Stimulated activated CD4-positive, alpha-beta T cell treated with anti-CD3 and anti-CD28 coated beads, Interleukin-1b, Interleukin-23, amount 100 ng/mL, for 1 hour (primary cell): ENCODE measurements at places on chromosomes 4 and X.

DNA sequence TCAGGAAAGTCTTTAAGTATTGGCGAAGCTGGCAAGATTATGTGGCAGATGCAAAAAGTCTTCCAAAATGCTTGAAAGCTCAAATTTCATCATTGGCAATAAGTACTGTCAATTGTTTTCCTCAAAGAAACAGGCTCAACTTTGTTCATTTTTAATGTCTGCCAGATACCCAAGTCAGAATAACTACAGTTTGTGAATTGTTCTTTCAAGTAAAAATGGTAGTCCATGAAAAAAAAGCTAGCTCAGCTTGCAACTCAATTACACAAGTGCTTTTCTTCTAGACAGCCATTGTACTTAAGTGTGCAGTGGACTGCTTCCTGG is 70.5 kb downstream of the AFF1 start:
- no peak for DNase-seq

DNA sequence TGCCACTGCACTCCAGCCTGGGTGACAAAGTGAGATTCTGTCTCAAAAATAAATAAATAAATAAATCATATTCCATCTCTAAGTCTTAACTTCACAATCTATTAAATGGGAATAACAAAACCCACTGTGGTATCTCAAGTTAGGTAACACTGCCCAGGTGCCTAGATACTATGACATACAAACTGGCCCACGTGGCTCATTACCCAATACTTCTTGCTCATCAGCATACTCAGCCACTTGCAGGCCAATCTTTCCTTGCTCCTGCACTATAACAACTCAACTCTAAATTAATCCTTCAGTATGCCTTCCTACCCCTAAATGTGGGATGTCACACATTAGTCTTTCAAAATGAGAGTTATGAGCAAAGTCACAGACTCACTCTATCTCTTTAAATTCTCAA is 230.1 kb downstream of the OPHN1 start:
- DNase-seq, result no peak

DNA sequence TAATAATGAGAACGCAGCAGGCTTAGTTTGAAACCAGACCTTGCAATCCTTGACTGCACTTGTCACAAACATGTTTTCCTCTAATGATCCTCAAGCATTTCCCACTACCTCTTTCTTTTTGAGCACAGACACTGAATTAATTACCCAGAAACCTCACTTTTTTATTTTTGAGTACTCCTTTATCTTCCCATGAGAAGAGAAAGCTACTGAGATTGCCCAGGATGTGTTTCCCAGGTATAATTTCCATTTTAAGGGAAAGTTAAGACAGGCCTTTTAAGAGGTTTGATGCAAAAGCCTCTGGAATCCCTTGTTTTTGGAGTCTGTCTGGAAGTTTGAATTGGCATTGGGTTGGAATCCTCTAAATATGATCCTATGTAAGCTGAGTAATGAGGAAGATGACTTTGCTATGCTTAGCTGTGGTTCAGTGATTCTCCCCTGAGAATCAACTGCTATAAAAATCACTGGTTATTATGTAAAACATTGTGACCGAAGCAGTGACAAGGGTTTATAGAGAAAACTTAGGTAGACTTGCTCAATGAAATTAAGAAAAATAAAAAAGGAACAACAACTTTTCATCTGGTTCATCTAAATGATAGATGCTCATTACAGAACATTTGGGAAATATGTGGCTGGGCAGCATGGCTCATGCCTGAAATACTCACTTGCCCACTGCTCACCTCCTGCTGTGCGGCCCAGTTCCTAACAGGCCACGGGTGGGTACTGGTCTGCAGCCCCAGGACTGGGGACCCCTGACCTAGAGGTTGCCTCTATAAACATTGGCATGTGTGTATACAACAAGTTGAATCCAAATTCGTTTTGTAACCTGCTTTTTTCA is 10.8 kb upstream of the RHOH start:
- DNase-seq, result no peak

DNA sequence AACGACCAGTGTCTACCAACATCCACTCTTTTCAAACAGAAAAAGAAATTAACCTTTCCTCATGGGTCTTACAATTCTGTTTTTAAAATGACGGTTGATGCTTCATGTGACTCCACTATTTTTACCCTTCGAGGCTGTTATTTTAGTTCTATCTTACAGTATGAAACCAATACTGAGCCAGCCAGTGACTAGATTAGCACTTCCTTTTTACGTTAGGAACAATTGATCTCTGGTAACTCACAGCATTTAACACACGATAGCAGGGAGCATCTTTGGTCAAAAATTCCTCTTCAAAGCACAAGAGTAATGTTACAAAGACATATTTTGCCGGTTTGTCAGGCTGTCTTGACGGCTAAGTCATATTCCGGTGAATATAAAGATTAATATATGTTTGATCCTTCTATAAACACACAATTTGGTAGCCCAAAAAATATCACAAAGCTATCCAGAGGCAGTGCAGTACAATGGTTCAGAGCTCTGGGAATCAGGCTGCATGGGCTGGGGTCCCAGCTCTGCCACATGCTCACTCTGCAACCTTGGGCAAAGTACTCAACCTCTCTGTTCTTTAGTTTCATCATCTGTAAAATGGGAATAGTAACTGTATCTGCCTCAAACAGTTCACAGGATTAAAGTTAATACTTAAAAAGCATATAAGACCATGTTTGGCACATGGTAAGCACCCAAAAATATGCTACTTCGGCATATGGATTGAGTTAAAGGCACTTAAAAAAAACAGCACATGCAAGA is 62.9 kb upstream of the TXK start:
- DNase-seq, result no peak

GRCh38 chrX:27439771-27440170 is 23.4 kb downstream of the PPP4R3C start:
- no peak for DNase-seq

DNA sequence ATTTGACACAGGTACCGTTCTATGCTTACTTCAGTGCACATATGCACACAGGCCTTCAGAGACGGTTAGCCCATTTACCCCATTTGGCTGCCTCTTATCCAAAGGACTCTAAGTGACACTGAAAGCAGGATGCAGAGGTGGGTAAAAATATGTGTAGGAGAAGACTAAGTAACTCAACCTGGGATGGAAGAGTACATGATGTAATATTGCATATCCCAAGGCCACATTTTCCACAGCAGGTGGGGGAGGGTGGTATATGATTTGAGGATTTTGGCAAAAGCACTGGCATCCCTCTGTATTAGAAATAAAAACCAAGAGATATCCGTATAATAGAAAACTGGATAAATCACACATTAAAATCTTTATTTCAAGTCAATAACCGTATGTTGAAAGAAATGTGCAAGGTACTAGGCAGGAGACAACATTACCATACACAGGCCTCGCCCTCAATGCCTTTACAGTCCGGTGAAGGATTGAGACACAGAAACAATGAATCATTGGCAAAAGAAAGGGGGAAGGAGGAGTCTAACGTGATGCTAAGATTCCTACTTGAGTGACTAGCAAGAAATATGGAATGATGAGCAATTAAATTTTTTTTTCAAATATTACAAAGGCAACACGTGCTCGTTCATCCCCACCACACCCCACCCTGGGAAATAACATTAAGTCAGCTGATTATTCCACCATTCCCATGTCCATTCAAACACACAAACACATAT is 161.0 kb upstream of the RASGEF1B start:
- DNase-seq, result no peak

DNA sequence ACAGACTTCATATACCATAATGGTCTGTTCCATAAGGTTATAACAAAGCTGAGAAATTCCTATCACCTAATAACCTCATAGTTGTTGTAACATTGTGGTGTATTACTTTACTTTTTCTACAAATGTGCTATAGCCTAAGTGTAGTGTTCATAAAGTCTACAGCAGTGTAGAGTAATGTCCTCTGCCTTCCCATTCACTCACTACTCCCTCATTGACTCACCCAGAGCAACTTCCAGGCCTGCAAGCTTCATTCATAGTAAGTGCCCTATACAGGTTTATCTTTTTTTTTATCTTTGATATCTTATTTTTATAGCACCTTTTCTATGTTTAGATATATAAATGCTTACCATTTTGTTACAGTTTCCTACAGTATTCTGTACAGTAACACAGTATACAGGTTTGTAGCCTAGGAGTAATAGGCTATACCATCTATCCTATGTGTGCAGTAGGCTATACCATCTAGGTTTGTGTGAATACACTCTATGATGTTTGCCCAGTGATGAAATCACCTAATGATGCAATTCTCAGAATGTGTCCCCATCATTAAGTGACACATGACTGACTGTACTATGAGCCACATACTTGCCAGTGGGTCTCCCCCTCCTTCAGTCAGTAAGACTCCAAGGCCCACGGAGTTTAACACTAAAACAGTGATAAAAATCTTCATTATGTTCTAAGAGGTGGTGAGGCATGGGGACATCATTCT is 299.9 kb downstream of the UNC5C start:
- DNase-seq, result no peak

- DNase-seq, result no peak
Measured at GRCh38 chr4:86895692-86896488, 3.7 kb upstream of the C4orf36 start.

DNA sequence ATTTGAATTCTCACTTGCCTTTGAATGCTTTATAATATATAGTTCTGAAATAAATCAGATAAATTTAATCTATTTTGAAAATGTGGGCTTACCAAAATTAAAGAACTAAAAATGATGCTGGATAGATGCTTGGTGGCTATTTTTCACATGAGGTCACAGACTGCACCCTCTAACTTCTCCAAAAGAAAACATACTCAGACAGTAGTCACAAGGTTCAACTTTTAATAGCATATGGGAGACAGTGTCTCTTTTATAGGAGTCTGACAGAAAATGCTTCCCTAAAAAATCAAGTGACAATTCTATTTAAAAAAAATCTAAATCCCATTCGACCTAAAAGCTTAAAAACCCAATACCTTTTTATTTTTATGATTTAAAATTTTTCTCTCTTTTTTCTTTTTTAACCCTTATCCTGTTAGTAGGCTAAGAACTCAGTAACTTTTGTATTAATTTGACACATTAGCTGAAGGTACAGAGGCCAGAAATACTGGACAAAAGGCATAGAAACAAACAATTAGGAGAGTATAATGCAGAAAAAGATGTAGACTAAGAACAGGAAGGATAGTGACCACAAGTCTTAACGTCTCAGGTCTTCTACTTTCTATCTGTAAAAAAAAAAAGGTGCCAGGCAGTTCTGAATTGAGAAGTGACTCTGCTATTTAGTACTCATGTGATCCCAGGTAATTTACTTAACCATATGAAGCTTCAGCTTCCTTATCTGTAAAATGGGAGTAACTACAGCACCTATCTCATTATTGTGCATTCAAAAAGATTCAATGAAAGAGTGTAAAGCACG is 7.6 kb downstream of the TIGD4 start:
- no peak for DNase-seq

GRCh38 chr4:82084747-82085146 is 289.0 kb downstream of the HNRNPD start:
- DNase-seq, result no peak

GRCh38 chr4:2251795-2252529 is 9.9 kb downstream of the MXD4 start:
- no peak for DNase-seq

DNA sequence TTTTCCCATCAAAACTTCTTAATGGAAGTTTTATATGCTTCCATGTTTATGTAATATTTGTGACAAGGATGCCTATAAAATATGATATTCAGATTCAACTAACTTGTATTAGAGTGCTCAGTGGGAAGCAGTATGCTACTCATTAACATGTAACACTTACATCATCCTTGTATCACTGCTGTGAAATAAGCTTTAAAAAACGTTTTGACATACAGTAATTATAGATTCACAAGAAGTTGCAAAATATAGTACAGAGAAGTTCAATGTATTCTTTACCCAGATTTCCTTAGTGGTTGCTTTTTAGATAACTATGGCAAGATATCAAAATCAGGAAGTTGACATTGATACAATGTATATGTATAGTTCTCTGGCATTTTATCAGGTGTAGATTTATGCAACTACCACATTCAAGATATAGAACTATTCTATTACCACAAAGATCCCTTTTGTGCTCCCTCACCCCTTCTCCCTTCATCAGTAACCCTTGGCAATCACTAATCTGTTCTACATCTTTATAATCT is 56.3 kb downstream of the DTHD1 start:
- DNase-seq, result no peak

GRCh38 chr4:36549992-36550391 is 268.6 kb downstream of the DTHD1 start:
- no peak for DNase-seq

- DNase-seq, result no peak
Measured at GRCh38 chrX:154082396-154083125, 15.0 kb downstream of the MECP2 start.

DNA sequence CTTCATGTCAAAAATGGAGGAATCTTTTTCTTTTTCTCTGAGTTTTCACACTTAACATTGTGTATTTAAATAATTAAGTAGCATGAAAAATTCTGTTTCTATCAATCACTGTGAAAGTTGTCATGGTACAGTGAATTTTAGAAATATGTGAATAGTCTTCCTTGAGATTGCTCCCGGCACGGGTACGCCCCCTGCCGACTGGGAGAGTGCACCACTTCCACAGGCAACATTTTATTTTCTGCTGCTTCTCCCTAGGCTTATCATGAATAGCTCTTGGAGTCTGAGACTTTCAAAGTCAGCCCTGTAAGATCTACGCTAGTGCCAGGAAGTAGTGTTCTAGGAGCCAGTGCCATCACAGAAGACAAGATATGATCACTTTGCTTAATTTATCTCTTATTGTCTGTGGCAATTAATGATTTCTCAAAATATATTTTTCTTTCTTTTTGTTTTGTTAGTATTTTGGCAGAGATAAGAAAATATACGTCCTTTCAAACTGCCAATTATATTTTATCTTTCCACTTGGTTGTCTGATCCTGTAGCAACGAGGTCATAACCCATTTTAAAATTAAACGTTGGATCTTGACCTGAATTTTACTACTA is 763.8 kb upstream of the AADAT start:
- DNase-seq, result no peak

- no peak for DNase-seq
Measured at GRCh38 chr4:102757681-102758080, 3.1 kb downstream of the MANBA start.

- no peak for DNase-seq
Measured at GRCh38 chr4:113678641-113679040, 82.9 kb downstream of the CAMK2D start.

DNA sequence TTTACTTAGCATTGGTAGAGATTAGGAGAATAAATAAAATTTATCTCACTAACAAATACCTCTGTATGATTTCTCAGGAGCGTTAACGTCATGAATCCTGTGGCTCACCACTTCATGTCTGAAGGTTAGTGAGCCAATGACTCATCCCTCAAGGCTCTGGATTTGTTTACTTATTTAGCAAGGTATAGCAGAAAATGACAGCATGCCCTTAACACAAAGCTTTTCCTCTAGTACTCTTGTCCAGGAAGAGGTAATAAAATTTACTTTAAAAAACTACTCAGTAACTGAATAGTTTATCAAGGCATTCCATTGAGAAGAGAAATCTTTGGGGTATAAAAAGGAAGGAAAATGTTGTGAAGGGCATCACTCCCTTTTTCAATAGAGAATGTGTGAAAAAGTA is 823.8 kb downstream of the CCSER1 start:
- no peak for DNase-seq

- DNase-seq, result no peak
Measured at GRCh38 chrX:154487518-154488290, 1.3 kb upstream of the UBL4A start.

- DNase-seq, result no peak
Measured at GRCh38 chrX:46882266-46882665, 30.0 kb upstream of the JADE3 start.
